ENCODE measurements at places on chromosomes 13 and 19.
A peak's percentile ranks its signal among the peaks of the same experiment; 100 is the strongest.

- DNase-seq = no peak
These were observed 16.4 kb upstream of the ONECUT3 start for GRCh38 chr19:1736927-1737326.

DNA sequence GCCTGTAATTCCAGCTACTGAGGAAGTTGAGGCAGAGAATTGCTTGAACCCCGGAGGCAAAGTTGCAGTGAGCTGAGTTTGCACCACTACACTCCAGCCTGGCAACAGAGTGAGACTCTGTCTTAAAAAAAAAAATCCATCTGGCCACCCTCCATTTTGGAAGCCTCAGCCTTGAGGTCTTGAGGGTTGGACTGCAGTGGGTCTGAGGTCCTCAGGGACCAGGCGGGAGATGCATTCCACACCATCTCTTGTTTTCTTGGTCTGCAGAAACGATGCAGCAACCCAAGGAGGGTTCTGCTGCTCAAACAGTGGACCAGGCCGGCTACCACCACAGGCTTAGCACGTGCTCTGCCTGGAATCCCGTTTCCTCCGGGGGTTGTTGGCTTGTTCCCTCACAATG is 299.3 kb downstream of the FGF9 start:
- DNase-seq = no peak

- DNase-seq = no peak
These were observed 7.3 kb upstream of the CCNE1 start for GRCh38 chr19:29804493-29804892.

- no peak for DNase-seq
These were observed 240.8 kb downstream of the TEX29 start for GRCh38 chr13:111561091-111561781.

DNA sequence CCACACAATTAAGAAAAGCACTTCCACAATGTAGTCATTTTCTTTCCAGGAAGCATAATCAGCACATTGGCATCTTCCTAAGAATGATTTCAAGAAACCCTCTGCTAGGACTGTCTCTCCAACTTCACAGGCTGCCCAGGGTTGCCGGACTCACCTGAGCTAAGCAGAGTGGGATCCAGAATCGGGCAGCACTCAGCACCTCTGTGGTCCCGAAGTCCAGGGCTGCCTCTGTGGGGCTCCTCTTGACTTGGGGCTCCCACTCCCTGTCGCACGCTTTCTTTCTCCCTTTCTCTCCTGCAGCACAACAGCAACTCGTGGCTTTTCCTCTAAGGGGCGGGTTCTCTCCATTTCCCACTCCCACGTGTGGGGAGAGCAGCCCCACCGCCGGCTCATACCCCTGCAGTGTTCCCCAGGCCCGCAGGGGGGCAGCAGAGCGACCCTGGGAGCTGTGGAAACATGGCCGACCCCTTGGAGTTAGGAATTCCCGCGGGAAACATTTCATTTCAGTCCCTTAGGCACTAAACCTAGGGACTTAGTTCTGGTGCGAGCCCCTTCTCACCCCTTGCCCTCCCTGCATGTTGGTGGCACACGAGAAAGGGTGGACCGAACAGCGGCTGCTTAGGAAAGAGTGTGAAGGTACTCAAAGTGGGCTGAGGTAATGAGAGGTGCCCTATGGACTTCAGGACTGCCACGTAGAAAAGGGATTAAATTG is at the start of gene TMEM272:
Gene TMEM272, minus strand, starts transcription at position 316 of the 712 bp plus-strand sequence. CDS start 6,647 bp downstream, outside the sequence.
- peak; percentile 83 for DNase-seq

GRCh38 chr19:8973501-8974091 is 36.6 kb downstream of the MUC16 start:
- DNase-seq = no peak

DNA sequence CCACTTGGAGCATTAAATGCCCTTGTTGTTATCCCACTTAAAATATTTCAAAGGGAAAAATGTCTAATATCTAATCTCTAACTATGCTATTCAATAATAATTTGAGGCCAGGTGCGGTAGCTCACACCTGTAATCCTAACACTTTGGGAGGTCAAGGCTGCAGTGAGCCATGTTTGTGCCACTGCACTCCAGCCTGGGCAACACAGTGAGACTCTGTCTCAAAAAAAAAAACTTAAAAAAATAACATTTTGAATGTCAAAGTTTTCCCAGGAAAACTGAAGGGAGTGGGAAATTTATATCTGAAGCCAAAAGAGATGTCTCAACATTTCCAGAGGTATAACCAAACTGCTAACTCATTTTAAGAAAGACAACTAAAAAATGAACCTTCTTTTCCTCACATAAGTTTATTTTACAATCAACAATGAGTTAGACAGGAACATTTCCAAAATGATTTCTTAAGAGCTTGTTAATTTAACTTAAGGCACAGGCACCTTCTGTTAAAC is 47.9 kb downstream of the CAB39L start:
- DNase-seq = no peak

- DNase-seq = peak; percentile 46
These were observed 327.5 kb upstream of the DACH1 start for GRCh38 chr13:72194523-72194922.

DNA sequence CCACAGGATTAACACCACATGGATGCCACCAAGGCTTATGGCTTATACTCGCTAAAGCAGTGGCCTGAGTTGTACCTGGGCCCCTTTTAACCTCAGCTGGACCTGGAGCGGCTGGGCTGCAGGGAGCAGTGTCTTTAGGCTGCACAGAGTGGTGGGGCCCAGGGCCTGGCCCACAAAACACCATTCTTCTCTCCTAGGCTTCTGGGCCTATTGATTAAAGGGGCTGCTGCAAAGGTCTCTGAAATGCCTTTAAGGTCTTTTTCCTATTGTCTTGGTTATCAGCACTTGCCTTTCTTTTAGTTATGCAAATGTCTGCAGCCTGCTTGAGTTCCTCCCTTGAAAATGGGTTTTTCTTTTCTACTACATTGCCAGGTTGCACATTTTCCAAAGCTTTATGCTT is 973.9 kb upstream of the PRR20A start:
- DNase-seq = no peak

DNA sequence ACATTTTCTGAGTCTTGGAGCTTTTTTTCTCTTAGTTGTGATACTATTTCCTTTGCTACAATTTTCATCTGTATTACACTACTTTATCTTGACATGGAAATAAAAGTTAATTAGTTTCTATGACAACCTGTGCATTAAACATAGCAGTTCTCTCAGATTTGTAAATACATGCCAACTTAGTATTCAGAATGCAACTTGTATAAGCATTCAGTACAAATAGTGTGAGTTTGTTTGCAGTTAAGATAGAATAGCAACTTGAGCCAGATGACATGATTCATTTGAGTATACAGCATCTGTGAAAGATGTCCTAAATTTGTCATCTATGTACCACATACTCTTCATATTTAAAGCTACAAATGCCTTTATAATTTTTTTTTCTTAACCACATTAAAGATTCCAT is 98.1 kb downstream of the DACH1 start:
- DNase-seq = no peak

GRCh38 chr13:94233837-94234236 is 245.6 kb downstream of the DCT start:
- no peak for DNase-seq

DNA sequence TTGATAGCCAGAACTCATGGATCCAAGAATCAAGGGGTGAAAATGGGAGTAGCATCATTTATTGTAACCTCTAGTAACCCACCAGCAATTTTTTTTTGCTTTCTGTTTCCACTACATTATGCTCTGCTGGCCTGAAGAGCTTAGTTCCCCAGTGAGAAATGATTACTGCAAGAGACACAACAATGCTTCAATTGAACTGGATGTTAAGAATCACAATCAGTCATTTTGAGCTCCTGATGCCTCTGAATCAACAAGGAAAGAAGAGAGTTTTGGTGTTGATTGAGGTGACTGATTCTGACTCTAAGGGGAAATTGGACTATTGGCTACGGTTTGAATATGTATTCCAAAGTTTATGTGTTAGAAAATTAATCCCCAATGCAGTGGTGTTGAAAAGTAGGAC is 1084.4 kb downstream of the SLITRK1 start:
- DNase-seq = no peak

GRCh38 chr19:28284389-28284788 is 928.6 kb downstream of the UQCRFS1 start:
- no peak for DNase-seq

DNA sequence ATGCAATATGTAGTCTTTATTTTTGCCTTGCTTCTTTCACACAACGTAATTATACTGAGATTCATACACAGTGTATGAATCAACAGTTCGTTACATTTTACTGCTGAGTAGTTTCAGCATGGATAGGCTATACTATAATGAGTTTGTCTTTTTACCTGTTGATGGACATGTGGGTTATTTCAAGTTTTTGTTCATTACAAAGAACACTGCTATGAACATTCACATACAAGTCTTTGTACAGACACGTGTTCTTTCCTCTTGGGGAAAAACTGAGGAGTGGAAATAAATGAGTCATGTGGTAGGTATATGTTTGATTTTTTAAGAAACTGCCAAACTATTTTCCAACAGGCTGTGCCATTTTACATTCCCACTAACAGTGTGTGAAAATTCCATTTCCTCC is 35.1 kb downstream of the ENOX1 start:
- DNase-seq = no peak

GRCh38 chr19:33826521-33826920 is 29.9 kb downstream of the KCTD15 start:
- no peak for DNase-seq

DNA sequence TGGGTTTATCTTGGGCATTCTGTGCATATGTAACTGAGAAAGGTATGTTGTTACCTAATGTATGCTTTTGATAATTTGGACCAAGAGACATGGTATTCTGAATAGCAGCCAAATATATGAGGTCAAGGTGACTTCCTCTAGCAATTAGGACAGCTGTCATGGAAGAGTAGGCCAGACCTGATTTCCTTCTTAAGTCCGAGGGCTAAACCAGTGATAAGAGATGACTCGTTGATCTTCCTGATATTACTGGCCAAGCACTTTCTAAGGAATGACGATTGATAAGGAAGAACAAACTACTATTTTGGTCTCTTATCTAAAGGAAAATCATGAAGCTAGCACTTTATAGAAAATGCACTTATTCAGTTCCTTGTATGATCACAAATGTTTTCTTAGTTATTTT is 42.7 kb downstream of the ARHGAP35 start:
- DNase-seq = no peak

GRCh38 chr13:72808917-72809500 is 27.1 kb downstream of the PIBF1 start:
- DNase-seq = no peak

DNA sequence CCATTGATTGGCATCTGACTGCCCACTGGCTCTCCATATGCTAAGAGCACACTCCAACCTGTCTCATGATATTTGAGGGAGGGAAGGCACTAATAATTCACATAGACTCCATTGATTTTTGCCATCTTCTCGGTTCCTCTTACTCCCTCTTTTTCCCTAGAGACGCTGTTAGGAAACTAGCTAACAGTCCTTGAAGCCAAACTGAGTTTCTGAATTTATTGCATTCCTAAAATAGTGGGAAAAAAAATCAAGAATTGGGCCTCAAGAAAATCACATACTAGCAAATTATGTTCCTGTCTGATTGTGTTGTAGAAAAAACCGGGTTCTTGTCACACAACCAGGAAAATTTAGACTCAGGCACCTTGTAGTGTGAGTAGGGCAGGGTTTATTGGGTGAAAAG is 86.4 kb upstream of the SLC7A1 start:
- no peak for DNase-seq

DNA sequence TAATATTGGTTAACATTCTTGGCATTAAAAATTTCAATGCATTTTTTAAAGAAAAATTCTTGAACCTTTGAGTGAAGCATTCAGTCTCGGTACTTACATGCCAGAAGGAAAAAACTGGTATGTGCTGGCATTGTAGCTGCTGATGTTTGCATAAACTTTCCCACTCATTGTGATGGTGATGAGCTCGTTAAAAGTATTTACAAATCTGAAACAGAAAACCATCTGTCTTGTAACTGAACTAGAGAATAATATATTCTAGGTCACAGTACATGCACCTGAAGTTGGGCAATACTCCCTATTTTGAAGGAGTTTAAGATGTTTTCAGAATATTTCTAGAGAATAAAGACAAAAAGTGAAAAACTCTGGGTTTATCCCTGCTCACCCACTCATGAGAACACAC is 64.1 kb downstream of the SLC15A1 start:
- no peak for DNase-seq

GRCh38 chr13:51922771-51923480 is 61.2 kb downstream of the CCDC70 start:
- no peak for DNase-seq

DNA sequence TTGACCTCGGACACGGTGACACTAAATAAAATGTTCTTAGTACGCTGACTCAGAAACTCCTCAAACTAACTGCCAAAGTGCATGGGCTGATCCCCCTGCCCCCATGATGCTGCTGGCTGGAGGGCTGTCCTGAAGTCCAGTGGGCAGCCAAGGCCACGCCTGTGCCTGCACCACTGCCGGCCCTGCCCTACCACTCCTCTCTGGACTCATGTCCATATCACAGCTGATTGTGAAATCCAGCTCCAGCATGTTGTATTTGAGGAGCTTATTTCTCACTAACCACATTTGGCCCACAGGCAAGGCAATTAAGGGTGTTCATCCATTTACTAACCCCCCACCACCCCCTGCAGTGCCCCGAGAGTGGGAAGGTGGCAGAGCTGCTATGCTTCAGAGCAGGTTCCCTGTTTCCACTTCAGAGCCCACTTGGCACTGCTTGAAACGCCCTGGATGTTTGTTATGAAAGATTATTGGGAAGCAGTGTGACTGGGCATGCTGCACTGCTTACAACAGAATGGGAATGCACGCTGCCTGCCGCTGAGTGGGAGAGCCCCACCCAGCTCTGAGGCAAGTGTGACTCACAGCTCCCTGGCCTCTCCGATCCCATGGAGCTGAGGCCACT is 114.0 kb downstream of the UQCRFS1 start:
- DNase-seq = no peak

GRCh38 chr13:74077375-74077774 is 56.8 kb downstream of the KLF12 start:
- DNase-seq = no peak

DNA sequence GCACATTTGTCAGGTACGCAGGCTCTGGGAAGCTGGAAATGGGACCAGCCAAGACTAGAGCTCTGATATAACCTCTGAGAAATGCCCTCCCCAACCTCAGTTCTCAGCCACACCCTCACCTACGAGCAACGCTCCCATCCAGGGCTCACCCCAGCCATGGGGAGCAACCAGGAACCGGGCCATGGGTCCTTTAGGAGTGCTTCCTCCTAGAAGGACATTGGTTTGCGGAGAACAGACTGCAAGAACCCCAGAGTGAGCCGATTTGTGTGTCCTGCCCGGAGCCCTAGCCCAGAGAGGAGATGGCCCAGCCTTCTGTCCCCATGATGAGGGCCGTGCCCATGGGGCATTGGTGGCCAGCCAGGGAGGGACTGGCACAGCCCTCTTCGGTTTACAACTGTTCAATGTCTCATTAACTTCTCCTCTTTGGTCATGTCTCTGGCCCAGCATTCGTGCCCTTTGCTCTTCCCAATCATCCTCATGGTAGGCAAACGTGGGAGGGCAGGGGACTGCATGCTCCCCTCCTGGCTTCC is 32.9 kb upstream of the IGSF23 start:
- no peak for DNase-seq

- no peak for DNase-seq
These were observed 513 bp upstream of the ZNF317 start for GRCh38 chr19:9139609-9140158.

All from BE2C (cell line).